NCI-H2227 treated with DMSO at 0.1 percent for 48 hours (cell line): ENCODE measurements at places on chromosomes 3 and 15.

- no peak for DNase-seq
Measured at GRCh38 chr3:45580112-45580765, 14.3 kb upstream of the LIMD1 start.

DNA sequence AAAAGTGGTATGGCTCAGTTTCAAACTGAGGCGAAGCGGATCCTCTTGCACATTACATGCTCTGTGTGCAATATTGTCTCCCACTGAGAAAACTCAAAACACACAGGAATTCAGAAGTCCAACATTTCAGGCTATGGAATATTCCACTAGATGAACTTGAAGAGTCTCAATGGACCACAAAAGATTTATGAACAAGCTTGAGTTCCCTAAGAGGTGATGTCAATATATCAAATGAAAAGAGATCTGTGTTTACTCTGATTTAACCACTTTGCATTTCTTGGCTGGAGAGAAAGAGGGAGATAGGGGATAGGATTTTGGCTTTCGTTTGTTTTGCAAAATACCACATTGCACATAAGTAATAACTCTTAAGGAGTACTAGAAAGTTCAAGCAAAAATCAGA, 20.3 kb downstream of the PDZRN3 start:
- no peak for DNase-seq

DNA sequence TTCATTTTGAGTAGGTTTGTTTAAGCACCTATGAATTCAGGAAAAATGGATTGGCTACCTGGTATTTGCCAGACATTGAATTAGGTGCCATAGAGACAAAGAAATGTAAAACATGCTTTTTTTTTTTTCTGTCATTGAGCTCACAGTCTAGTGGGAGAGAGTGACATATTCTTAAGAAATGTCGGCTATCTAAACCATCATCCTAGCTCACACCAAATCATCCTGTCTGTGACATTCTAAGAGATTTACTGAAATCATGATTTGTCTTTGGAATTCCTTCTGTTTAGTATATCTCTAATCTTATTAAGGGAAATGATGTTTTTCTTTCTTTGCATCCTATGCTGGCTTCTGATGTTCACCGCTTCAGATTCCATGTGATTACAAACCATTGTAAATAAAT, 59.5 kb upstream of the STXBP5L start:
- DNase-seq: no peak

GRCh38 chr3:143464850-143465249, 345.3 kb downstream of the CHST2 start:
- no peak for DNase-seq

DNA sequence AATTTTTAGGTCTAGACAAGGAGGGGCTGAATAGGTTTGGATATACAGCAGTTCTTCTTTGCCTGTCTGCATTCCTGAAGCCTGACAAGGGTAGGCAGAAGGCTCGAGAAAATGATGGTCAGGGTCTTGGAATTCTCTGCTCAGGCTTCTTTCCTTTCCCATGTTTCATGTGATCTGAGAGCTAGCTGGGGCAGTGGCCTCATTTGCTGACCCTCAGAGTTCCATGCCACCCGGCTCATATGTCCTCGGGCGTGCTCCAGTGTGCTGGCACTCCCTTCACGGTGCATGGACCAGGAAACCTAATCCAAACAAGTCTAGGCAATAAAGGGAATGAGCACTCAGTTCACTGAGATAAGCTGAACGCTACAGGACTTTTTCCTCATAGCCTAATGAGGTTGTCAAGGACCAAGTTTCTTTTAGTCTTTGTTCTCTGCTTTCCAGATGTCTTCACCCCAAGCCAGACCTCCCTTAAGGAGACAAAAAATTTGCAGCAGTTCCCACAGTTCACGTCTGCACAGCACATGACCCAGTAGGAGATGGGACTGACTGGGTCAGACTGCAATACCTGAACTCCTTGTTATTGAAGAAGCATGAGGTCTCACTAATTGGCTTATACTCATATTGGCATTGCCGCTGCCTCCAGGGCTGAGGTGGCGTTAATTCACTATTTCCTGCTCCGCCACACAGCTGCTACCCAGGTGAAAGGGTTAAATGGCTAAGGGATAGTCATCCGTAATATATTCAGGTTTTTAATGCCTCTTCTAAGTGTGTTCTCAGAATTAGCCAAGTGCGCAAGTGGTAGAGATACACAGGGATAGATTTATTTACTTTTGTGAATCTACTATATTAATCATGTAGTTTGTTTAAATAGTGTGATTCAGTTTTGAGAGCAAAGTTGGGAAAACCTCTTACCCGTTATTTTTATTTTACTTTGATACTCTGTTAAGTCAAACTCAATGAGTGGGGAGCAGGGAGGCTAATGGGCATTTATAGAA, 15.3 kb upstream of the RTP4 start:
- DNase-seq: no peak

- DNase-seq: no peak
Measured at GRCh38 chr3:156373095-156373494, 181.8 kb downstream of the SSR3 start.

DNA sequence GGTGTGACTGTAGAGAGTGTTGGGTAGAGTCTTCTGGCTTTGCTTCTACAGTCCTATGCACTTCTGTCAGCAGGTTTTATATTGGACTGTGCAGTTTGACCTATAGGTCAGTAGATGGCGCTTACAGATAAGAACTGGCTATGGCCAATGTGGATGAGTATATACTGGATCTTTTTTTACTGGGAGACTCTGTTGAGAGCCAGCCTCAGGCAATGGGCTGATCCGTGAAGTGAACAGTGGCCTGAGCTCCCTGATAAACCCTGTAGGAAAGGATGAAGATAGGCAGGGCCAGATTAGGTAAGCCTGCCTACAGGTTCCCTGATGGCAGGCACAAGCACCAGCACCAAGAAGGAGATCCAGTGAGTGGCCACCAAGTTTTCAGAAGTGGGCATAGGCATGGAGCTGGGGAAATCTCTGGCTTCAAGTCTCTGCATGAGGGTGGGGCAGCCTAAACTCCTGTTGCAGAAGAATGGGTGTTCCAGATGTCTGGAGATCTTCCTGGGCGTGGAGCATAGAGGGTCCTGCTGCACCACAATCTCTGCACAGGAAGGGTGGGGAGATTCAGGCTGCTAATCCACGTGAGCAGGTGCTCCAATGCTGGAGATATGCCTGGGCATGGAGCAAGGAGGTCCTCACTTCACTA, 326.0 kb upstream of the SGO1 start:
- DNase-seq: no peak
